Activated T-cell treated with anti-CD3 and anti-CD28 coated beads, Interleukin-2, amount 50 U/mL, for 1 hour (primary cell): ENCODE measurements at places on chromosomes 7 and 10.

- DNase-seq: no peak
These were observed 346.1 kb upstream of the ANKRD30A start for GRCh38 chr10:36779238-36779846.

GRCh38 chr10:6382081-6382480, 179.3 kb downstream of the PFKFB3 start:
- no peak for DNase-seq

GRCh38 chr10:103244666-103245271, 918 bp upstream of the RPEL1 start:
- peak; percentile 58 for DNase-seq

- DNase-seq: no peak
These were observed 6.7 kb upstream of the AIFM2 start for GRCh38 chr10:70139151-70139996.

DNA sequence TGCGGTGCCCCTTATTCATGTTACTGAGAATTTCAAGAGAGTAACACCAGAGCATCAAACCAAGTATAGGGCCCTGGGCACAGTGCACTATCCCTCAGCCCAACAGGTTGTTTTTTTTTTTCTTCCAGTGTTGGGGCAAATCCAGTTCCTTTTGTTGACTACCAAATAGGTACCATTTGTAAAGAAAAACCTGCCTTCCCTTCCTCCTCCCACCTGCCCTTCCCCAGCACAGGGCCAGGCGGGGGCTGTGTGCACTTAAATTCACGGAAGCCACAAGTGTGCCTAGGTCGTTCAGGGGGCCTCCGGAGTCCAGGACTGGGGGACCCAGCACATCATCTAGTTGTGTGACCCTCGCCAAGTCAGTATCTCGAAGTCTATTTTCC, 595 bp upstream of the SFXN4 start:
- no peak for DNase-seq
